Activated CD4-positive, alpha-beta T cell treated with anti-CD3 and anti-CD28 coated beads, Interleukin-2, amount 50 U/mL, for 1 hour (primary cell): ENCODE measurements at places on chromosomes 7 and 10.

DNA sequence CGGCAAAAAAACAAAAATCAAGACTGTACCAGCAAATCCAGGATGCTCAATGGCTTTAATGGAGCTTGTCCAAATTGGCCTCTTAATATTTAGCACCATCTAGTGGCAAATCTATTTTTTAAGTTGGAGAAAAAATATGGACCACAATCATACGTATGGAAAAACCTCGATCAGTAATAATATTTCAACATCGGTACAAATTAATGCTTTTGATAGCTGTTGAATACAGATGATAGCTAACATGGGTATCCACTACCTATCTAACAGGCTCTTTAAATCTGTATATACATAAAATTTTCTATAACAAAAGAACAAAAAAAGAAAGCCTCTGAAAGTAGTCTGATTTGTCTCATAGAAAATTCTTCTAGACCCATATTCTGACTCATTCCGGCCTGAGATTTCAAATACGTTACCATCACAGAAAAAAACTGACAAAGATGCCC is 29.2 kb downstream of the COA1 start:
- DNase-seq = no peak

GRCh38 chr7:127530148-127530547 is 55.2 kb downstream of the GCC1 start:
- DNase-seq = no peak

DNA sequence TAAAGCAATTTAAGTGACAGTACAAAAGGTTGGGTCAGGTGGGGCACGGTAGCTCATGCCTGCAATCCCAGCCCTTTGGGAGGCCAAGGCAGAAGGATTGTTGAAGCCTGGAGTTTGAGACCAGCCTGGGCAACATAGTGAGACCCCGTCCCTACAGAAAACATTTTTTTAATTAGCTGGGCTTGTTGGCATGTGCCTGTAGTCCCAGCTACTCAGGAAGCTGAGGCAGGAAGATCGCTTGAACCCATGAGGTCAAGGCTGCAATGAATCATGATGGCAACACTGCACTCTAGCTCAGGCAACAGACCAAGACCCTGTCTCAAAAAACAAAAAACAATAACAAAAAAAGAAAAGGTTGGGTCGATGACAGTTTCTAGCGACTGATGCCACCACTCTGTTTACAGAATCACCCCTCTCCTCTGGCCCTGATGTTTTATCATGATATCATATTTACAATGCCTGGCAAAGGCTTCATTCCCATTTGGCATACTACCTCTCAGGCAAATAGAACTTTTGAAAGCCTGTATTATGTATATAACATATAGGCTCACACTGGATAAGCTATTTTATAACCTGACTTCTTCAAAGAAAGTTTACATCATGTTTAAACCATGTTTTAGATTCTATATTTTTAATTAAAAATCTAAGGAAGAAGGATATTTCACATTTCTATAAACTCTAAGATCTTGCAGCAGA is 558 bp upstream of the ABCC2 start:
- no peak for DNase-seq

GRCh38 chr7:50356212-50356944 is 51.9 kb downstream of the IKZF1 start:
- DNase-seq = no peak

DNA sequence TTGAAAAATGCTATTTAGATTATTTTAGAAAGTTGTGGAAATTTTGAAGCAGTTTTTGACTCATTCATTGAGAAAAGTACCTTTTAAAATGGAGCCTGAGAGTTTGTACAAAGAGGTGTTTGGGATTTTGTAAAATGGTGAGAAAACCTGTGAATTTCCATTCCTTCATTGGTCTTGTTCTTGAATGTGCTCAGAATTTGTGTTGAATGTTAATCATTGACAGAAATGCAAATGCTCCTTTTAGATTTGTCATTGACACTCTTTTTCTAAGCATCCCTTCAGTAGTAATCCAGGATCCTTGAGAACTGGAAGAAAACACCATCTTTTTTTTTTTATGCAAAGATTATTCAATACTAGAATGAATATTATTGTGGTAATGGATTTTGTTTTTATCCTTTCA is 74.8 kb downstream of the LCOR start:
- no peak for DNase-seq

DNA sequence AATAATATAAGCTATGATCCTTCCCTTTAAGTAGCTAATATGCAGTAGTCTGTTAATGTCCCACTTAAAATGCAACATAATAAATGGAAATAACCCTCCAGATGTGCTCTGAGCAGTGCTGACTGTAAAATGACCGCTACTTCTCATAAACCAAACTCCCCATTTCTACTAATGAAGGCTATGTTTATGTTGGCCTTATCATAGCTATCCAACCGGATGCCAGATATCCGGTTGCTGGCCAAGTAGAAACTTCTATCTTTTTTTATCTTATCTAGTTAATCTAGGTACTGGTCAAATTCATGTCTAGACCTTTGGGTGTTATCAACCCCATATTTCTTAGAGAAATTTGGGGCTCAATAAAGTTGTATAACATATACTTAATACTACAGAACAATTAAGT is 56.6 kb downstream of the CHRM2 start:
- no peak for DNase-seq

DNA sequence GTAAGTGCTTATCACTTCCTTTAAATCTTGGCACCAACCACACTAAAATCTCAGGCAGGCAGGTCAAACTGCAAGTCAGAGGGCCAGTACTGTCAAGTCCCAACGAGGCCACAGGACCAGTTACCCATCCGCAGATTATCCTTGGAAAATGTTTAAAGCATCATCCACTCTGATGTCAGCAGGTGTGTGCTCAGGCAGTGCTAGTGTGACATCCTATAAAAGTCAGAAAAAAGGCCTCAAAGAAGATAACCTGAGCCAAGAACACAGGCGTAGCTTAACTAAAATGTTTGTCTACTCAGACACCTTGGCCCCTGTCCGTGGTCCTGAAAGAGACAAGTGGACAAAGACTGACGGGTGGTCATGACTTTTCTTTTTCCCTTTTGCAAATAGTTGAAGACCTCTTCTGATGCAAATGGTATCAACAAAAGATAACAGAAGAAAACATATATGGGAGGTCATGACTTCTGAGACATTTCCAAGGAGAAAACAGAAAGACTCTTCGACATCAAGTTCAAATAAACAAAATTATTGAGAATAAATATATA is 309.3 kb downstream of the KCNMA1 start:
- DNase-seq = no peak

DNA sequence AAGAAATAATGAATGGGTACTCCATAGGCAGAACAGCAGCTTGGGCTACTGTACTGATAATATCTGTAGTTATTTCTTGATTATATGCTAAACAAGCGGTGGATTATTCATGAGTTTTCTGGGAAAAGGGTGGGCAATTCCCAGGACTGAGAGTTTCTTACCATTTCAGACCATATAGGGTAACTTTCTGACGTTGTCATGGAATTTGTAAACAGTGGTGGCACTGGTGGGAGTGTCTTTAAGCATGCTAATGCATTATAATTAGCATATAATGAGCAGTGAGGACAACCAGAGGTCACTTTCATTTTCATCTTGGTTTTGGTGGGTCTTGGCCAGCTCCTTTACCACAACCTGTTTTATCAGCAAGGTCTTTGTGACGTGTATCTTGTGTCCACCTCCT is 399.7 kb downstream of the CDC14C start:
- no peak for DNase-seq

- no peak for DNase-seq
Measured at GRCh38 chr7:108235451-108236061, 105.4 kb upstream of the LAMB4 start.

DNA sequence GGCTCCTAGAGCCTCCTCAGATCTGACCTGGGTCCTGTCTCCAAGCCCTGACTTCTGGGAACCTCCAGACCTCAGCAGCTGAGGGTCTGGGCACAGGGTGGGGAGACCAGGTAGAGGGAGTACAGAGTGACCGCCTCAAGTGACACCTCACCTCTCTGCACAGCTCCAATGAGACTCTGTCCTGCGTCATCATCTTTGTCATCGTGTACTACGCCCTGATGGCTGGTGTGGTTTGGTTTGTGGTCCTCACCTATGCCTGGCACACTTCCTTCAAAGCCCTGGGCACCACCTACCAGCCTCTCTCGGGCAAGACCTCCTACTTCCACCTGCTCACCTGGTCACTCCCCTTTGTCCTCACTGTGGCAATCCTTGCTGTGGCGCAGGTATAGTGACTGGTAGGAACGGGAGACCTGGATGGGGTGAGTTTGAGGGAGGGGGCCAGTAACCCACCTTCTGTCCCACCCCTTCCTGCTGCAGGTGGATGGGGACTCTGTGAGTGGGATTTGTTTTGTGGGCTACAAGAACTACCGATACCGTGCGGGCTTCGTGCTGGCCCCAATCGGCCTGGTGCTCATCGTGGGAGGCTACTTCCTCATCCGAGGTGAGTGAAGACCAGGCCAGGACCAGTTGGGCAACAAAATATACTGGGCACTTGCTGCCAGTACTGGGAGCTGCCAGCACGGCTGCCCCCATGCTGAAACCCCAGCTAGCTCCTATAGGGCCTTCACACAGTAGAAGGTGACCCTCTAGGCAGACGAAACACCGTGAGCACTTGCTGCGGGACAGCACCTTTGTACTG is 17.8 kb downstream of the SMO start:
- no peak for DNase-seq

DNA sequence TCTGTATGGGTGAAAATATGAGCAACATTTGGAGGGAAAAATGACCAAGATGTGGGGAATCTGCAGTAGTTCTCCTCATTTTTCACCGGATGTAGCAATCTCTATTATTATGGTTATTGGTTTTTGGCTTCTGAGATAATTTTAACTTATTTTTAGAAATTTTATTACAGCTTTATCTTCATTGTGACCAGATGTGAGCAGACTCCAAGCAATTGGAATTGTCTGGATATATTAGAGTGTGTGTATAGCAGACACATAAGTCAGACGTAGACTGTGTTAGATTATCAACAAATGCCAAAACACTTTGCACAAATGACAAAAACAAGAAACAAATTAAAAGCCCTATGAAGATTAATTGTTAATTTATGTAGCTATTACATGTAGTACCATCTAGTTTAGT is 249.1 kb downstream of the DNAJB9 start:
- DNase-seq = no peak

- no peak for DNase-seq
Measured at GRCh38 chr7:80499350-80499953, 12.4 kb downstream of the GNAT3 start.

- no peak for DNase-seq
Measured at GRCh38 chr7:144414815-144415214, 11.3 kb upstream of the NOBOX start.

DNA sequence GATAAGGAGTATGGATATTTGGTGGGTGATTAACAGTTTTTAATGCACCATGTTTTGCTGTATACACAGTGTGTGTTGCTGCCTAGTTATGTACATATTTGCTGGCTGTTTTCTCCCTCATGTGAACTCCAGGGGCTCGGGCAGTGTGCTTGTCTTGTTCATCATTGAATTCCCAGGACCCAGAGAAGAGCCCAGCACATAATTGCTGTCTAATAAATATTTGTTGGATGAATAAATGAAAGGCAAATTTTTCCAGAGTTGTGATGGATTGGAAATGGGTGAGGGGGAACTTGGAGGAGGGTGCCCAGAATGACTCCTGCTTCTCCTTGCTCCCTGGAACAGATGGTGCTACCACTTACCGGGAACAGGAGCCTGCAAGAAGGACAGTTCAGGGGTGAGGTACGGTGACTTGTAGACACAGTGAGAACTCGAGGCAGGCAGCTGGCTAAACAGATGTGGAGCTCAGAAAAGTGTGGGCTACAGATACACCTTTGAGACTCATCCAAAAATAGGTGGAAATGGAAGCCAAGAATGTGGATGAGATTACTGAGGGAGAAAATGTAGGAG is 586.8 kb upstream of the MGMT start:
- DNase-seq = no peak
